GM03348 (cell line): ENCODE measurements at places on chromosomes 3 and 15.
A peak's percentile ranks its signal among the peaks of the same experiment; 100 is the strongest.

- DNase-seq, result no peak
Observed at GRCh38 chr3:153829606-153830170, 291.5 kb upstream of the ARHGEF26 start.

DNA sequence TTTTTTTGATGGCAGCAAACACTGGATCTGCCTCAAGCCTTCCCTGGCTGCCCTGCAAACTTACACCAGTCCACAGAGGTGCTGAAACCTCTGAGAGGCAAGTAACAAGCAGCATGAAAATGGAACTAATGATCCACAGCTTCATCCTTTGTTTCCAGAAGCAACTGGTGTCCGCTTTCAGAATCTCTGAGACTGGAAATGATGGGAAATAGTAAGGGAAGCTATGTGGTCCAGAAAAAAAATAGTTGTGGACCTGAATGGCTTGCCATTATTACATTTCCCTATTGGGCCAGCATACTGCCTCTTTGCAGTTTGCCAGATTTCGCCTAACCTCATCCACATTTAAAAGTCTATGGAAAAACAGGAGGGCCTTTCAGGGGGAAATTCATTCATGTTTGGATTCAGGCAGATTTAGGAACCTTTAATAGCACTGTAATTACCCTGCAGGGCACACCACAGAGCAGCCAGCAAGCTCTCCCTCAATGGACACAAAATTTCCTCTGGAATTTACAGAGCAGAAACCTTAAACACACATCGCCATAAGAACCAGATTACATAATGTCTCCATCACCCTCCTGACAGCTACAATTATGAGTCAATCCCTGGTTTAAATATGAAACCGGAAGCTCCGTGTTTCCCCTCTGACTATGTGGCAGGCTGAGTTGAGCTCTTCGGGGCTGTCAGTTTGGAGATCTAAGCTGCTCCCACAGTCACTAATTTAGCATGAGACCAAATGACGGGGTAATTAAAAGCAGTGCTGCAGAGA lies 134.4 kb downstream of the TMCO5A start:
- peak; percentile 69 for DNase-seq

DNA sequence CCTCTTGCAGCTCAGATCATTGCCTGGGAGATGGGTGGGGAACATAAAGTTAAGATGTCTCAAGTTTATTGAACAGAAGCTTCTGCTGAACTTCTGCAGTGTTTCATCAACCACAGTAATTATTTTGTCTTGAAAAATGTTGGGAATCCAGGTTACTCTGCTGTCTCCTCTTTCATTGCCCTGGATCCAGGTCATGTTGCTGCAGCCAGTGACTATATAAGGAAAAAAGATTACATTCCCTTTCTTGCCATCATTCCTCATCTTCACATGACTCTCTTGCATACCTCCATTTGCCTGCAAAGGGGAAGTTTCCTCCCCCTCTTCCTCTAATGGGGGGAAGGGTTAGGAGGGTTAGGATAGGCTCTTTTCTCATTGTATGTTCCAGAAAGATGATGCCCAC lies 15.1 kb downstream of the GMNC start:
- no peak for DNase-seq

DNA sequence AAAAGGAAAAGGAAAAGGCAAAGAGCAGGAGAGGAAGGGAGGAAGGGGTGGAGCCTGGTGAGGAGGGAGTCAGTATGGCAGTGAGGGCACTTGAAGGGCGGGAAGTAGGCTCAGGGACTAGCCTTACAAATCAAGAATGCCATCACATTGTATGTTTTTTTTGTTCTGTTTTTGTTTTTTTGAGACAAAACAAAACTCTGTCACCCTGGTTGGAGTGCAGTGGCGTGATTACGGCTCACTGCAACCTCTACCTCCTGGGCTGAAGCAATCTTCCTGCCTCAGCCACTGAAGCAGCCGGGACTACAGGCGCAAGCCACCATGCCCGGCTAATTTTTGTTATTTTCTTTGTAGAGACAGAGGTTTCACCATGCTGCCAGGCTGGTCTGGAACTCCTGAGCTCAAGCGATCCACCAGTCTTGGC lies 10.5 kb upstream of the PIK3CB start:
- DNase-seq, result no peak

- no peak for DNase-seq
Observed at GRCh38 chr3:69936266-69936665, 63.3 kb upstream of the SAMMSON start.

- no peak for DNase-seq
Observed at GRCh38 chr3:42510325-42510724, 7.9 kb downstream of the VIPR1 start.

DNA sequence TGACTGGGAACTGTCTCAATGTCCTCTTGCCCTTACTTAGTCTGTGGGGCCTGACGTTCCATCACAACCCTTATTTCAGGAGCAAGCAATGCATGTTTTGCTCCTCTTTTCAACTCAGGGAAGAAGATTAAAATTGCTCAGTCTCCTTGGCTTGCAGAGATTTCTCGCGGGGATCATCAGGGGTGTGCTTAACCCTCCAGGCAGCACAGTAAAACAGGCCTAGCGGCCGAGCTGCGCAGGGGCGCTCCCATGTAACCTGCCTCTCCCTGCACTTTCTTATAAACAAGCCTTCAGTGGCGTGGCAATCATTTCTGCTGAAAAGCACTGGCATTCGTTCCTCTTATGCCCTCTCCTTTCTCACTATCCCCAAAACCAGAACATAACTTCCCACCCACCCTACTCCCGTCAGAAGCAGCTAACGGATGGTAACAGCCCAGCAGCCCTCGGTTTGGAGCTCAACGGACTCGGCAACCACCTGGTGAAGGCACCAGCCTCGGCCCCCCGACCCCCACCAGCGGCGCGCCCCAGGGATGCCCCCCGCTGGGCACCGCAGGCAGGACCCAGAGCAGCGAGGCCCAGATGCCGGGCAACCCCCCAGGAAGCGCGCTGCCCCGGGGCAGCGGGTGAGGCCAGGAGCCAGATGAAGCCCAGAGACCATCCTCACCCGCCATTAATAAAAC lies 1.1 kb downstream of the MCF2L2 start:
- DNase-seq, result no peak

DNA sequence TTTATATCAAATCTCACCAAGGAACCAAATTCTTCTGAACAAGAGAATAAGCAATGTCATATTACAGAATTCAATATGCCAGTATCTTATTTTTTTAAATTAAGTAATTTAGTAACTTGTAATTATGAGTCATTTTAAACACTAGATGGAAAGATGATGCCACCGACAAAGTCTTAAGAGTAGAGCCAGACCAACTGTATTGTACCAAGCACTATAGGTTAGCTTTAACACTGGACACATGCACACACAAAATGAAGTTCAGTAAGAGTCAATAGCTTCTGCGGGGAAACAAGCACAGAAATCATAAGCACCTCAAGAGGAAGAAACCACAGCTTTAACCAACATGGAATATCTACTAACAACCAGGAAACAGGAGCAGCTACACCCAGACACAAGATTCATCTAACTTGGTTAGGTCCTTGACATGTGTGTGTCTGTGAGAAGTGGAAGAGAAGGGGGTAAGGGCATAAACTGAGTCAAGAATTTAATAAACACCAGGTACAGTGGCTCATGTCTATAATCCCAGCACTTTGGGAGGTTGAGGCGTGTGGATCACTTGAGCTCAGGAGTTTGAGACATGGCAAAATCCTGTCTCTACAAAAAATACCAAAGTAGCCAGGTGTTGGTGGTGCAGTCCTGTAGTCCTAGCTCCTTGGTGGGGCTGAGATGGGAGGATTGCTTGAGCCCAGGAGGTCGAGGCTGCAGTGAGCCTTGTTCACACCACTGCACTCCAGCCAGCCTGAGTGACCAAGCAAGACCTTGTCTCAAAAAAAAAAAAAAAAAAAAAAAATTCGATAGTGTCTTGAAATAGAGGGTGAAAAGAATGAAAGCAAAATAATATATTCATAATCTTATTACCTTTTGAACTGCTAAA lies 28.9 kb downstream of the DENND4A start:
- DNase-seq, result no peak

DNA sequence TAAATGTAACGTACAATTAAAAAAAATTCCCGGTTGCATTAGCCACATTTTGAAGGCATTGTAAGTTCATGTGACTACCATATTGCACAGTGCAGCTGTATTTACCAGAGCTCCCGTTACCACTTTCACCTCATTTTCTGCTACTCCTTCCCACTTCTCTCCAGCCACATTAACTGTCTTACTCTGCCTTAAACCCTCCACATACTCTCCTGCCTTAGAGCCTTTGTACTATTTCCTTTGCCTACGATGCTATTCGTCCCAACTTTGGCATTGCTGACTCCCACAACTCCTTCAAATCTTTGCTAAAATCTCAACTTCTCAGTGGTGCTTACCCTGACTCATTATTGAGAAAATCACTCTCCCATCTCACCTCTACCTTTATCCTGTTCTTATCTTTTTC lies 115.2 kb downstream of the CADM2 start:
- DNase-seq, result no peak
